Foreskin keratinocyte (primary cell): ENCODE measurements at places on chromosomes 3 and 15. TPM values are rescaled to one million over a fixed set of nuclear protein-coding genes. Genes with fewer than 3 reads are reported as not detected.

DNA sequence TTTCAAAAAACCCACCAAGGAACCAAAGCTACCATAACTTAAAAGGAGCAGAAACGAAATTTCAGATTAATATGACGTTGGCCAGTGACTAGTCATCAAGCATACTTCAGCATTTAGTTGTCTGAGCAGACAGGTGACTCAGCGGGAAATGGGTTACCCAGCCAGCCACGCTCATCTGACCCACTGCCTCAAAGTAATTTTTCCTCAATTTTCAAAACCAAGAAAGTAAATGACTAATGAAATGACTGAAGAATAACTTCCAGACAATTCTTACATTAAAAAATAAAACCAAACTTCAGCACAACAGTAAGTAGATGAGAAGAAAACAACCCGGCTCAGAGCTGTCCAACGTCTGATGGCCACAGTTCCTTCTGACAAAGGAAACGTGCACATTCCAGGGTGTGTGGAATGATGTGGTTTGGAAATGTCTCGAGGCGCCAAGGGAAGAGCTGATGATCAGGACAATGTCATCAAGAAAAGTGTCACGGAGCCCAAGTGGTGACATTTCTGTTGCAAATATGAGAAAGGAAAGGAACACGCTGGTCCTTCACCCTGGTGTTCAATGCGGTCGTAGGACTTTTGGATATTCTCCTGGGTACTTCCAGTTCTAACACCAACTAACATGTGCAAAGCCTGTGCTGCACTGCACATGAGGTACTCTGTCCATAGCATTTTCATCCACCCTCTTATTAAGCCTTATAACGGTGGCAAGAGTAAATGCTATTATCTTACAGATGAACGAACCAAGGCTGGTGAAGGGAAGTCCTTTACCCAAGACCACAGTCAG, 79.1 kb downstream of the FOXP1 start:
- peak; percentile 88 for DNase-seq

Gene ARGFX
- total RNA-seq: not detected in 2 replicates

GRCh38 chr3:8709287-8709686, 24.3 kb upstream of the CAV3 start:
- no peak for DNase-seq

DNA sequence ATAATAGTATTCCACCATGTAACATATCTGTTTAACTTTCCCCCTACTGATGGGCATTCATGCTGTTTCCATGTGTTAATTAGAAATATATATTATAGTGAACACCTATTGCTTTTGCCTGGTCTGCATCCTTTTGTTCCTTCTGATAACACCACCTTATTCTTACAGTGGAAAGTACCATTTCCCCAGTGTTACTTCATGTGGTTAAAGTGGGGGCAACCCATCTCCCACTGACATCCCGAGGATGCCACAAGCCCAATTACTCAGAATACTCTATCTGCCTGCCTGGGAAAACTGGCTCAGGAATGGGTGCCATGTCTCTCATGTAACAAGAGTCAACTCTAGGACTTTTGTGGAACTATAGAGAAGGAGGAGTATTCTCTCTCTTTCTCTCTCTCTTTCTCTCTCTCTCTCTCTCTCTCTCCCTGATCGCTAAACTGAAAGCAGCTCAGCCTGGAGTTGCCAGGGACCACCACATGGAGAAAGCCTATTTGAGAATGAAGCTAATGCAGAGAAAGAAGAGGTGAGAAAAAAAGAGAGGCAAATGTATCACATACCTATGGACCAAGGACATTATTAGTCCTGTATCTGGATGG, 66.4 kb upstream of the PPIB start:
- DNase-seq: no peak

Gene KCNMB2
- not detected in 2 replicates for total RNA-seq

GRCh38 chr3:169508426-169508825, 155.1 kb downstream of the MECOM start:
- DNase-seq: no peak

Gene CSTA
- total RNA-seq: 336 and 383 TPM in 2 replicates

- no peak for DNase-seq
Measured at GRCh38 chr3:172319595-172319994, 128.7 kb downstream of the GHSR start.

- no peak for DNase-seq
Measured at GRCh38 chr3:194908972-194909371, 223.3 kb downstream of the FAM43A start.

Gene C3orf85
- total RNA-seq: not detected in 2 replicates

DNA sequence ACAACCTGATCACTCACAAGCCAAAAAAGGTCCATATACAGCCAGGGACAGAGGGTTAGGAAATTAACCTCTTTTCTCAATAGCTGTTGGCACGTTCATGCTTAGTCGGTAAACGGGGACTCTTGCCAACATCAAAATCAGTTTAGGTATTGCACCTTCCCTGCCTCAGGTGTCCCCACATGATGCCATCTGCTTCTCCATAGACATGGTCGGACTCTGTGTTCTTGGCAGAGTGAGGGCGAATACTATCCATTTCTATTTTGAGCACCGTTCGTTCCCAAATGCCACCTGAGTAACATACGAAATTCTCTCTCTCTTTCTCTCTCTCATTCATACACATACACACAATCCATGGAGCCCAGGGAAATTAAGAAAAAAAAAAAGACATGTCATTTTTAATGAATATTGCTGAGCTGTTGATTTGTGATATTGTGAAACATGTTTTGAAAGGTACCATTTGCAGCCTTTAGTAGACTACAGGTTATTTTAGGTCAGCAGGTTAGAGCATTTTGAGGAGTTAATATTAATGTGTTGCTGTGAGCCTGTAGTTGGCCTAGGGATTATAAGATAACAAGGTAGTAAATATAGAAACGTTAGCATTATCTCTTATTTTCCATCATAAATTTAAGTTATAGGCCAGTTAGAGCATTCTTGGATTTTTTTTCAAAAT, 78.5 kb downstream of the GHSR start:
- DNase-seq: no peak

GRCh38 chr15:70152070-70152480, 54.4 kb upstream of the TLE3 start:
- DNase-seq: no peak

DNA sequence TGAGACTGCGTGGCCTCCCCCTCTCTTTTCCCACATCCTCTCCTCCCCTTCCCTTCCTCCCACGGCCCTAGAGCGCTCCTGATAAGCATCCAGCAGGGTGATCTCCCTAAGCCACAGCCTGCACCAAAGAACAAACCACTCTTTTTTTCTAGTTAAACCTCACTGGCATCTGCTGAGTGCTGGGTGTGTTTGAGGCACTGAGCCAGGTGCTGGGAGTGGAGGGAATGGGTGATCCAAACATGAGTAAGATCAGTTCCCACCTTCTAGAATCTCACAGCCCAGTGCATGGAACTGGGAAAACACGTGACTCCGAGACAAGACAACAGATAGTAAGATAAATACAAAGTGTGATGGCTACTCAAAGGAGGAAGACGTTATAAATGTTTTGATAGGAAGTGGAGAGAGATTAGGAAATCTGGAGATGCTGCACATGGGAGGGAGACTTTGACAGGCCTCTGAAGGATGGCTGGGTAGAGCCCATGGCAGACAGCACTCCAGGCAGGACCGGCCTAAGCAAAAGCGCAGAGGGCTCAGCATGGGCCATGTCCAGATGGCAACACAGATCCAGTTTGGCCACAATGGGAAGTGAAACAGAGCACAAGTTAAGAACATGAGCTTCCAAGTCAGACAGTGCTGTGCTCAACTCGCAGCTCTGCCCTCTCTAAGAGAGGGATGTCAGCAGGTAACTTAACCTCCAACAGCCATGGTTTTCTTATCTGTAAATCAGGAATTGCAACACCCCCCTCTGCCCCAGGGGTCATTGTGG, 55.6 kb downstream of the CCR3 start:
- peak; percentile 89 for DNase-seq

- no peak for DNase-seq
Measured at GRCh38 chr3:134018850-134019249, 10.9 kb downstream of the SLCO2A1 start.

DNA sequence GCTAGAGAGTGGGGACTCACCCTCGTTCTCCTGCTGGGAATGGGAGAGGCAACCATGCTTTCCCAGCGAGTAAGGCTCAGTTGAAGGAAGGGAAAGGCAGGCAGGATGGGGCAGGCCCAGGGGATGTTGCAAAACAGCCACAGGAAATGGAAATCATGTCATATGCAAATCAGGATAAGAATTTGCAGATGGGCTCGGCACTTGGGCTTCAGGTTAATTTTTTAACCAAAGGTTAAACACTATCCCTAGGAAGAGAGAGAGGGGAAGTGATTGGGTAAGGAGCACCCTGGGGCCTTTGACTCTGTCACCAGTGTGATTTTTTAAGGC, 14.6 kb upstream of the PLA2G4E start:
- DNase-seq: peak; percentile 79

Gene AGBL1
- total RNA-seq: not detected in 2 replicates

DNA sequence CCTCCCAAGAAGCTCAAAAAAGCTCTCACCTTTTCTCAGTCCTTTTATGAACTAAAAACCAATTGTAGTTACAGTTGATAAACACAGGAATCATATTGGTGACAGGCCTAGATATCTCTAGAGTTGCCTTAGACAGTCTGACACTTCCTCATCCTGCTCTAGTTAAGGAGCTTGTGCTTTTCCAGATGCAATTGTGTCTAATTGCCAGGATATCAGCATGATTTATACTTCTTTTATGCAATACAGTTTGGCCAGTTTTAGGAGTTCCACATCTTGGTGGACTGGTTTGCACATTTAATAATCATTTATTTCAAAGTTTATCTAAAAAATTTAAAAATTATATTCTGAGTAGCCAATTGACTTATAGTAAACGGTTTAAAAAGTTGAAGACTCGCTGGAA, 95.7 kb downstream of the DUT start:
- DNase-seq: no peak

DNA sequence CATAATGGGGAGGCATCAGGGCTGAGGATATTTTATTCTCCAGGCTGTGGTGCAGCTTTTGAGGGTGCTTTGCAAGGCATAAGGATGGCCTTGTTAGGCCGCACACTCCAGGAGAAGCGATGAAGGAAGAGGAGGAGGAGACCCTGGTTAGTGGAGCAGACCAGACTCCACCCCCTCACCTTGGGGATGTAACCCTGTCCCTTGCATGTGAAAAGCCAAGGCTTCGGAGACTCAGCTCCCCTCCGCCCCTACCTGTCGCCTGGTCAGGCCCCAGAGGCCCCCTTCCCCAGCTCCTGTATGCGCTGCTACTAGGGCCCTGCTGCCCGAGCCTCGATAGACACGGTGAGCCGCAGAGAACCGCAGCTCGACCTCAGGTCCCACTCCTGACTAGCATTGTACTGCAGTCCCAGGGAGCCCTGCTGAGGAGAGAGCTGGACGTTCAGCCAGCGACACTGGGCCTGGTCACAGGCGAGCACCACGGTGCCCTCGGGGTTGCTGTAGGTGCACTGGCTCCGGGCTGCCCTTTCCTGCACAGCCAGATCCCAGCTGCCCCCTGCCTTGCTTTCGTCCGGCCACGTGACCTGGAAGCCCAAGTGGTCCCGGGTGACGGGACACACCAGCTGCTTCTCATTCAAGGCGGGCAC, 10.2 kb downstream of the CPN2 start:
- no peak for DNase-seq

Gene GPR87
- total RNA-seq: 58.3 and 62.8 TPM in 2 replicates

Gene ANKUB1
- total RNA-seq: 0.42 and 0.82 TPM in 2 replicates

GRCh38 chr15:50353251-50353974, 1.6 kb downstream of the GABPB1 start:
- peak; percentile 87 for DNase-seq

- no peak for DNase-seq
Measured at GRCh38 chr3:119944091-119944490, 150.2 kb downstream of the GSK3B start.

Gene SLC35G2
- 1.8 and 2.2 TPM in 2 replicates for total RNA-seq

GRCh38 chr3:138829097-138829496, 5.6 kb downstream of the PIK3CB start:
- DNase-seq: no peak

DNA sequence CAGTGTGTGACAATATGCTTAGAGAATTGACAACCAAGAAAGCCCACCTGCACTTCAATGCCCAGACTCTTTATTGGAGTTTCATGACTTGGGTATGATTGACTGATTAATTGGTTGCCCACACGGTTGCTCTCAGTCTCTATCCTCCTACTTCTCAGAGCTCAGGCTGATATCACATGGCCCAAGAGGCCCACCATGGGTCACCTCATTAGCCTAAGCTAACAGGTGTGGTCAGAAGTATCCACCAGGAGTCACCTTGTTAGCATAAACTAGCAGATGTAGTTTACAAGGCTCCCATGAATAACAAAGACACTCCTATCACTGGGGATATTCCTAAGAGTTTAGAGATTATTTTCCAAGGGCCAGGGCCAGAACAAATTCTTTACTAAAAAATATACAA, 120.2 kb upstream of the MBNL1 start:
- DNase-seq: no peak

DNA sequence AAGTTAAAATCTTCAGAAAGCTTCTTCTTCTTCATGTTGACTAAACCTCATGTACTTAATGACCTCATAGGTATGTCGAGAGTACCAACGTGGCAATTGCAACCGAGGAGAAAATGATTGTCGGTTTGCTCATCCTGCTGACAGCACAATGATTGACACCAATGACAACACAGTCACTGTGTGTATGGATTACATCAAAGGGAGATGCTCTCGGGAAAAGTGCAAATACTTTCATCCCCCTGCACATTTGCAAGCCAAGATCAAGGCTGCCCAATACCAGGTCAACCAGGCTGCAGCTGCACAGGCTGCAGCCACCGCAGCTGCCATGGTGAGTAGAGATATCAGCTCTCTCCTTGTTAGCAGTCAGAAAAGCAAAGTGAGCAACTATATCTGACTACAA, 176.5 kb downstream of the MBNL1 start:
- no peak for DNase-seq

- no peak for DNase-seq
Measured at GRCh38 chr15:61880084-61880483, 180.2 kb downstream of the VPS13C start.

DNA sequence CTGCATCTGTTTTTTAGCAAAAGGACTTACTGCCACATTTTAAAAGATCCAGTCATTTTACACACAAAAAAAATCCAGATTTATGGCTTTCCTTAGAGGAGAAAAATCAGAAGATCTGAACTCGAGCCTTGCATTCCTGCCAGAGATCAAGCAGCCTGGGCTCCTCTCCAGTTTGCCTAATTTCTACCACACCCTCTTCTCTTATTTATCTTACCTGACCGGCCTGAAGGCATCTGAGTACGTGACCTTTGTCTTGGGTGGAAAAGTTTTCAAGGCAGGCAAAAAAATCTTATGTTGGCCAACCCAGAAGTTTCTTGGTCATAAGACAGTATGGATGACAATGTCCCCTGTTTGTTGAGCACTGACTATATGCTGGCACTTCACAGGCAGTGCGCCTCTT, 60.3 kb downstream of the CHRD start:
- DNase-seq: no peak

Gene RETNLB
- not detected in 2 replicates for total RNA-seq

- DNase-seq: peak; percentile 33
Measured at GRCh38 chr3:426072-426471, 229.5 kb downstream of the CHL1 start.

DNA sequence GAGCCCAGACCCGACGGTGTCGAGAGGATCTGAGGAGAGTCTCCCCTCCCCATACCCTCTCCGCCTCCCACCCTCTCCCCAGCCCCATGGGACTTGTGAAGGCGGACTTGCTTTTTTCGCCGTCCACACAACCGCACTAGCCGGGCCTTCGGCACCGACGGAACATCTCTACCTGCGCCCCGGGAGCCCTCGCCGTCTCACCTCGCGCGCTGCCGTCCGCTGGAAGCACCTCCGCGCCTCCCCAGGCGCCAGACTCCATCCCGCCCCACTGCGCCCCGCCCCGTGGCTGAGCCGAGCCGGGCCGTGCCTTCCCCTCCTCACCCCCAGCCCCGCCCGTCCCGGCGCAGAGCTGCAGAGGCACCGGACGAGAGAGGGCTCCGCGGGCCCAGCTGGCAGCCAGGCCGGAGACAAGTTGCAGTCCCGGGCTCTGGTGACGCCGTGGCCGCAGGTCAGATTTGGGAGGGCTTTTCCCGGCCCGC, at the start of the genes DUOX1 and DUOXA1:
TSS of gene DUOX1 (plus strand) at position 344 of the 479 bp plus-strand sequence. CDS start 1,973 bp downstream, outside the sequence.
TSS of gene DUOXA1 (minus strand) at position 229 of the 479 bp plus-strand sequence. CDS start 6,865 bp downstream, outside the sequence.
- DNase-seq: peak; percentile 60

Gene SLC2A2
- not detected in 2 replicates for total RNA-seq
